ENCODE measurements at places on chromosomes 2 and 18.

- DNase-seq = no peak
Measured at GRCh38 chr2:72921853-72922252, 4.5 kb downstream of the EMX1 start.

DNA sequence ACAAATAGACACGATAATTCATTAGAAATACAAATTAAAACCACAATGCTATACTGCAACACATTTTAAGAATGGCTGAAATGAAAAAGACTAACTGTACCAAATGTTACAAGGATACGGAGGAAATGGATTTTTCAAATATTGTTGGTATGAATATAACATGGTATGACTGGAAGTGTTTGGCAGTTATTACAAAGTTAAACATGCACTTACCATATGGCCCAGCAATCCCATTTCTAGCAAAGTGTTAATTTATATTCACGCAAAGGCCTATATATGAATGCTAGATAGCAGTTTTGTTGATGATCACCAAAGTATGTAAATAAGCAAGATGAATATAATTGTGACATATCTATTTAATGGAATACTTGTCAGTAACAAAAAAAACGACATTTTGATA, 497.8 kb upstream of the FSIP2 start:
- DNase-seq = no peak

DNA sequence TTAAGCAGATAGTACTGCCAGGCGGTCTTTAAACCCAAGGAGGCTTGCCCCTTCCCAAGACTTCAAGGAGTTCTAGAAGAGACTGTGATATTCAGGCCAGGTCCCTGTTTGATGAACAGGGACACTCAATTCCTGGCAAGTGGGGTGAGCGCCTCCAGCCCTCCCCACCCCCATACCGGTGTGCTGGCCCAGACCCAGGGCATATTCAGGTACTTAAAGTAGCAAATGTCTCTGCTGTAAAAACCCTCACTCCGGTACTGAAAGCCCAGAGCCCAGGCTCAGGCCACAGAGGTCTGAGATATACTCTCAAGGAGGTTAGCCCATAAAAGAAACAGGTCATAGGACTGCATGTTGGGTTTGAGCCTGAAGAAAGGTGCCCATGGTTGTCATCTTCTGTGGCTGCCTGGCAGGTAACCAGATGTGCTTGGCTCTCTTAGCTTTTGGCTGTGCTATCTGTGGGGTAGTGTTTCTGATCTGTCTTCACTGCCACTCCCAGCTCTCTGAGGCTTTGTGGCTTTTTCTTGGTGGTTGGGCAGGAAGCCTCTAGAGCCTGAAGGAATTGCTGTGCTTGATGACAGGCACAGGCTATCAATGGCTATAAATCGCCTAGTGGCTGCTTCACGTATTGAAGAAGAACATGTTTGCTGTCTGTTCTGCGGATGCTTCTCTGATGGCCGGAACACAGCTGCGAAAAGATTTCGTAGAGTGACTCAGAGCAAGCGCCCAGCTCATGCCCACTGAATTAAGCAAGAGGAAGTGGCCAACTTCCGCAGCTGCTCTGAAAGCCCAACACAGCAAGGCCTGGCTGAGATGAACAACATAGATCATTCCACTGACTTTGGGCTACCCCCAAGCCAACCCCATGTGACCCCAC, 63.3 kb upstream of the ALPP start:
- DNase-seq = peak; percentile 71

- DNase-seq = no peak
Measured at GRCh38 chr2:159913900-159914299, 115.9 kb upstream of the CD302 start.
